ENCODE measurements at places on chromosomes 5 and 9.

GRCh38 chr5:93088592-93089389 is 492.2 kb downstream of the NR2F1-AS1 start:
- DNase-seq, result no peak

DNA sequence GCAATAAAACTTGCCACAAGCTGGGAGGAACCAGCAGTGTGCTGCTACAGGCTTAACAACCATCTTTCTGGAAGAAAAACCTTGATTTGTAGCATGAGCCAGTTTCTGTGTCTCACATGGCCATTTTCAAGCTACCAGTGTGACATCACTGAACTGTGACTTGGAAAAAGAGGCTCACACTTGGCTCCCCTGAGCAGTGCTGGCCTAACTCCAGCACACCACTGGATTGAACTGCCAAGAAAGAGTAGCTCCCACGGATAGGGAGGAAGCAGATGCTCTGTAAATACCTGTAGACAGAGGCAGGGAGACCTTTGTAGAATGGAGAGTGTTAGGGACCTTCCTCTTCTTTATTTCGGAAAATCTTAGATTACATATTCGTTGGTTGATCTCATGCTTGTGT is 197.9 kb downstream of the SH3GL2 start:
- peak; percentile 1 for DNase-seq

GRCh38 chr5:123093601-123094236 is 4.7 kb downstream of the PRDM6 start:
- DNase-seq, result no peak

DNA sequence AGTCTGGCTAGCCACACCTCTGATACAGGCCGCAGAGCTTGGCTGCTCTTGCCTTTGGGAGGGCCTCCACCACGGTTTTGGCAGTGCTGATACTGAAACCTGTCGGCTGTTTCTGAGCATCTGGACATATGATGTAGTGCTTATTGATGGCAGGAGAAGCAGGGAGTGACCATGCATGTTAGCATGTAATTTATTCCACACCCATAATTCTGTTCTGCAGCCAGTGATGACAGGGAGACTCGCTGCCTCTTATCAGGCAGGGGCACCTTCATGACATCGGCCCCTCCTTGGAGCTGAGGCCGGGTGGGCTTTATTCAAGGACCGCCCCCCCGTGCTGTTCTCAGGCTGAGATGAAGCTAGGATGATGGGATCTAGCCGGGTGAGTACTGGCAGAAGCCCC is 49.0 kb downstream of the OLFM1 start:
- DNase-seq, result no peak

- DNase-seq, result peak; percentile 52
These were observed 102.3 kb downstream of the ENC1 start for GRCh38 chr5:74538206-74538661.

- DNase-seq, result peak; percentile 23
These were observed 43.3 kb upstream of the NDFIP1 start for GRCh38 chr5:142065273-142065672.

DNA sequence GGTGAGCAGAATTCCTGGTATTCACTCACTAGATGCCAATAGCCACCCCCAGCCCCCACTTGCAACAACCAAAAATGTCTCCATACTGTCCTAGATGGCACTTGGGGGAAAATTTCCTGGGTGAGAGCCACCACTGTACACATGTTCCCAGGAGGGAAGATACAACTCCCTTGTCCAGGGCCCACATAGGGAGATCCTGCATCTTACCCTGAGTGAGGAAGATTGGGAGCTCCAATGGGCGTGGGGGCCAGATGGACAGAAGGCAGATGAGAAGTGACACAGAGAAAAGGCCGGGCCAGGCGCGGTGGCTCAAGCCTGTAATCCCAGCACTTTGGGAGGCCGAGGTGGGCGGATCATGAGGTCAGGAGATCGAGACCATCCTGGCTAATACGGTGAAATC is 12.3 kb upstream of the IPPK start:
- DNase-seq, result no peak

DNA sequence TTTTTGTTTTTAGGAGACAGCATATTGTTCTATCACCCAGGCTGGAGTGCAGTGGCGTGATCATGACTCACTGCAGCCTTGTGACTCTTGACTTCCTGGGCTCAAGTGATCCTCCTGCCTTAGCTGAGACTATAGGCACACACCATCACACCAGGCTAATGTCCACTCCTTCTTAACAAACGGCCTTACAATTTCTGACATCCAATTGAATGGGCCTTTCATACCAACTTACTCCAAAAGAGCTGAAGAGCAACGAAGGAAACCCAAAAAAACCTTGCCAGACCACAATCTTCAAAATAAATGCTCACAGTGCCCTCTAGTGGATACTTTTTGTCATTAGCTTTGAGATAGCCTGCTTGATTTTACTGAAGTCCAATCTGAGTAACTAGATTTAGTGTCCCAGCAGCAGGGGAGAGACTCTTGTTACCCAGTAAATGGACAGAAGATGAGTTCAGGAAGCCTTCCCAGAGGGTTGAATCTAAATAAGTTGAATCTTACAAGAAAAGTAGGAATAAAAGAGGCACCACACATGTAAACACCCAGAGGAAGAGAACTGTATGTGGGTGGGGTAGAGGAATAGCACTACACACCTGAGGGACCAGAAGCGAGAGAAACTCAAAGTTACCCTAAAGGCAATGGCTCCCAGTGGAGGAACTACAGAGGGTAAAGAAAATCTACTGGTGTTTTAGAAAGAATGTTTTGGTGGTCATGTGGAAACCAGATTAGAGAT is 9.3 kb downstream of the ZNF622 start:
- DNase-seq, result peak; percentile 29

GRCh38 chr9:29200650-29201049 is 1627.4 kb upstream of the C9orf72 start:
- no peak for DNase-seq

GRCh38 chr5:154375329-154376008 is 70.3 kb upstream of the SAP30L start:
- DNase-seq, result no peak

GRCh38 chr9:18330401-18331309 is 143.3 kb upstream of the ADAMTSL1 start:
- DNase-seq, result peak; percentile 27

DNA sequence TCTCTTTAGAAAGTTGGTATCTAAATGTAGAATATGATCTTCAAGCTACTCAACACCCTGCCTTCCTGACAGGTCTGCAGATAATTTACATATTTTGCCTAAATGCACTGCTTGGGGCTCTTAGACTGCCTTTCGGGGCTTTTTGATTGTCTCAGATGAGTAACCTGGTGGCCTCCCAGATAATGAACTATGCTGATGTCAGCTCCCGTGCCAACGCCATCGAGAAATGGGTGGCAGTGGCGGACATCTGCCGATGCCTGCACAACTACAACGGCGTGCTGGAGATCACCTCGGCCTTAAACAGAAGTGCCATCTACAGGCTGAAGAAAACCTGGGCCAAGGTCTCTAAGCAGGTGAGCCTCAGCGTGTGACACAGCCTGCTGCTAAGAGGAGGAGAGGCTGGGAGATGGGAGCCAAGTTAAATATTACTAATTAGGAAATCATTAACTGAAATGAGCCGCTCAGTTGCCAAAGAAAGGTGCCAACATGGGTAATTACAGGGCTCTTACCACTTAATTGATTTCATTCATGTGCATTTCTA is 20.8 kb upstream of the CKMT2 start:
- DNase-seq, result no peak

DNA sequence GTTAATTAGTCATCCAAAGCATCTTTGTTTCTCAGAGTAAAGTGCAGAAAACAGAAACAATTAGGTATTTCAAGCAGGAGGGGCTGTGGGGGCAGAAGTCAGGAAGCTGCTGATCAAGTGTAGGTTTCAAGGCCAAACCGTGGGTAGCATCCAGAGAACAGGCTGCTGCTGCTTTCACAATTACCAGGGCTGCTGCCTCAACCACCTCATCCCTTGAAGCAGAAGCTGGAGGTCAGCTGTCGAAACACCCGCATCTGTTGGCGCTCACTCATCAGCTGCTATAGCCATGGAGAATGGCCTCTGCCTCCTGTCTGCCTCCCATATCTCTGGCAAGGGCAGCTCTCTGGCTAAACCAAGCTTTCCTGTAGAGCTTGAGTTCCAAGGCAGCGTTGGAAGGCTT is 122.9 kb upstream of the OSMR start:
- DNase-seq, result no peak

GRCh38 chr5:145429170-145429569 is 406.0 kb downstream of the PRELID2 start:
- no peak for DNase-seq

GRCh38 chr9:2018764-2019558 is 3.8 kb downstream of the SMARCA2 start:
- DNase-seq, result no peak

- no peak for DNase-seq
These were observed 32.0 kb downstream of the UNC13B start for GRCh38 chr9:35193762-35194161.

DNA sequence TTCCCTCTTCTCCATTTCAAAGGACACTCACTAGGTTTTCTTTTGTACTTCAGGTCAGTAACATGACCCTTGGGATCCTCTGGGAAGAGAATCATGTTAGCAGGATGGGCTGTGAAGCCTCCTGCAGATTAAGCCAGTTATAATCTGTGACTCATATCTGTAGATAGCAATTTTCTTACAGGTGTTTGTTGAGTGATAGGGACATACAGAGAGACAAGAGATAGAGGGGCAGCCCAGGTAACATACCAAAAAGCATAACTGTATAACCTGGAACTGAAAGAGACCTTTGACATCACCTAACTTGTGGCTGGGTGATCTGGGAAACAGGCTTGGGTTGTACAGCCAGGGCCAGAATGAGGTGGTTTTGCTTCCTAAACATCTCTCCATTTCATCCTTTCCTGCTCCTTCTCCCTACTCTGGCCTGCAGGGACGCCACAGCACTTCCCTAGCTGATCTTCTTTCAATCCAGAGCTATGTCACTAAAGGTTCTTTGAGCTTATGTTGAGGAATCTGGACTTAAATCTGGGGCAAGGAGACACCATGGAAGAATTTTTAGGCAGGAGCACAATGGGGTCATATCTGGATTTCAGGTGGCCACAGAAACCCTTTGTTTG is 21.0 kb upstream of the PPARGC1B start:
- DNase-seq, result no peak

- no peak for DNase-seq
These were observed 7.4 kb downstream of the UGCG start for GRCh38 chr9:111904026-111904425.
